ENCODE measurements at places on chromosomes 11 and 22.

DNA sequence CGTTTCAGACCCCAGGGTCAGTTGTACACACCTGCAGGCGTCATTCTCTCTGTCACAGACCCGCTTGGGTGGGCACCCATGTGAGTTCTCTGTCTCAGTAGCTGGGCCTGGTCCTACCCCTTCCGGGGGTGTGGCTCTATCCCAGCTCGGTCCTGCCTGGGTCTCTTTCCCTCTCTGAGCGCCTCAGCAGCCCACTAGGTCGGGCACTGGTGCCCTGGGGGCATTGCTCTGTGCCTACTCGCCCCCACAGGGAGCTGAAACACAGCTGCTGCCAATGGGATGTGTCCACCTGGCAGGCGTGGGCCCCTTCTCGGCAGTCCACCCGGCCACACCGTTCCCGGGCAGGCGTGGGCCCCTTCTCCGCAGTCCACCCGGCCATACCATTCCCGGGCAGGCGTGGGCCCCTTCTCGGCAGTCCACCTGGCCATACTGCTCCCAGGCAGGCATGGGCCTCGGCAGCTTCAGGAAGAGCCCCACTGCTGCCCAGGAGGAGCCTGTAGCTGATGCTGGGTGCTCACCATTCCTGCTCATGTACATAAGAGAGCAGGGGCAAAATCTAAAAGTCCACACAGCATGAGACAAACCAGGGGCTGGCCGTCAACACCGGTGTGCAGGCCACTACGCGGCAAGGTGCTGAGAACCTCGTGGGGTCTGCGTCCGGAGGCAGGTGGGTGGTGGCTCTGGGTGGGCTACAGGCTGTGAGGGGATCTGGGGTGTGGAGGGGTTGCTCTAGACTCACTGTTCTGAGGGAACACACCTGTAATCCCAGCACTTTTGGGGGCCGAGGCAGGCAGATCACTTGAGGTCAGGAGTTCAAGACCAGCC is 12.3 kb downstream of the MLC1 start:
- no peak for DNase-seq

GRCh38 chr11:12494699-12495098 is 117.3 kb downstream of the PARVA start:
- no peak for DNase-seq

GRCh38 chr22:49873228-49873940 is 19.7 kb downstream of the ZBED4 start:
- DNase-seq = no peak

GRCh38 chr22:36386351-36386899 is 1.3 kb downstream of the MYH9 start:
- DNase-seq = no peak

DNA sequence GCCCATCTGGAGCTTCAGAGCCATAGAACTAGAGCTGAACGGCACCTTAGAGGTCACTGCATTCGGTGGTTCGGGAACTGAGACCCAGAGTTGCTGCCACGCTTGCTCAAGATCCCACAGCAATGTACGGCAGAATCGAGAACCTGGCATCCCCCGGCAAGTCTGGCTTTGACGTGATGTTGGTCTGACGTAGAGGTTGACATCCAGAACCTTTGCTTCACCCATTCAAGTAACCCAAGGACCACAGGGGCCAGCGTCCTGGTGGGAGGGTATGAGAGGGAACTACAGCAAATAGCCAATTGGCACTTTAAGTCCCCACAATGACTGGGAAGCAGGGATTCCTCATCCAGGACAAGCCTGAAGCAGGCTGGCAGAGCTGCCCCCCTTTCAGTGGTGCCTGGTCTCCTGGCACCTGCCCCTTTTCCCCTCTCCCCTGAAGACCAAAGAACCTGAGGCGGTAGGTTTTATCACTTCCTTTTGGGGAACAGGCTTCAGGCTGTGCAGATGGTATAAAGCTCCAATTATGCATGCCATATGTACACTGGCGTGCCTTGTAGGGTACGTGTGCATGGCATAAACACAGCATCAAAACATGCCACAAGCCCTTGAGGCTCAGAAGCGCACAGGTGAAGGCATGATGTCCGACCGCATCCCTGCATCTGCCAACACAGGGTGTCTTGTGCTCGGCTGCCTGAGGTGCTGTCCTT is 15.3 kb upstream of the TEF start:
- no peak for DNase-seq

- DNase-seq = no peak
These were observed 430.3 kb downstream of the SOX6 start for GRCh38 chr11:15926071-15926470.

DNA sequence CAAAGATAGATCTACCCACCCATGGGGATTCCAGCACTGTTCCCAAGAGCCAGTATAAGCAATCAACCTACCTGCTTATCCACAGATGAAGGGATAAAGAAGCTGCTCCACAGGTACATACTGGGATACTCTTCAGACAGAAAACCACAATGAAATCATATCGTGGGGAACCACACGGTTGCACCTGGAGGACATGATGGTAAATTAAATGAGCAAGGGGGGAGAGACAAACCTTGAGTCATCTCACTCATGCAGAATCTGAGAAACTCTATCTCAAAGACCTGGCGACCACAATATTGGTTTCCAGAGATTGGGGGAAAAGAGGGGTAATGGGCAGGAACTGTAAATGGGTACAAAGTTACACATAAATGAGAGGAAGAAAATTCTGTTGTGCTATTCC is 14.5 kb downstream of the RGL4 start:
- DNase-seq = no peak

DNA sequence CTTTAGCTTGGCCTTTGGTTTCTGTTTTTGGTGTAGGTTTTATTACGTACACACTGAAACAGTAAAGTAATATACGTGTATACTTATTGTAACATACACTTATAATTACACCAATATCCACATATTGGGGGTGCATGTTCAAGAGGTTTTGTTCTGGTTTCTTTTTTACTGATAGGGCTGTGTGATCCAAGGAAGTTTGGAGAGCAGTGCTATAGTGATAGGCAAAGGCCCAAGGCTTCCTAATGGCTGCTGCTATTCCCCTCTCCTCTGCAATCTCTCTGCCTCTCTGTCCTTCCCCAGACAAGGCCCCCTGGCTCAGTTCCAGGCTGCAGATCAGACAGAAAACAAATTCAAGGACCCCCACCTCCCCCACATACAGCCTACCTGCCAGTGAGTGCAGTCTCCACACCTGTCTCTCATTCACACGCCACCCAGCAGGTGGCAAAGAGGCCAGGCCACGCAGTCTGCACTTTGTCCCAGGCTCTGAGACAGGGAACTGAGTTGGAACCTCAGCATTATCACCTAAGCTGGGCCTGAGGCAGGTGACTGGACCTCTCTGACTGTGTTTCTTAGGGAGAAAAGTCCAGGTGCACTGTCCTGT is 15.1 kb downstream of the TMEM184B start:
- no peak for DNase-seq

DNA sequence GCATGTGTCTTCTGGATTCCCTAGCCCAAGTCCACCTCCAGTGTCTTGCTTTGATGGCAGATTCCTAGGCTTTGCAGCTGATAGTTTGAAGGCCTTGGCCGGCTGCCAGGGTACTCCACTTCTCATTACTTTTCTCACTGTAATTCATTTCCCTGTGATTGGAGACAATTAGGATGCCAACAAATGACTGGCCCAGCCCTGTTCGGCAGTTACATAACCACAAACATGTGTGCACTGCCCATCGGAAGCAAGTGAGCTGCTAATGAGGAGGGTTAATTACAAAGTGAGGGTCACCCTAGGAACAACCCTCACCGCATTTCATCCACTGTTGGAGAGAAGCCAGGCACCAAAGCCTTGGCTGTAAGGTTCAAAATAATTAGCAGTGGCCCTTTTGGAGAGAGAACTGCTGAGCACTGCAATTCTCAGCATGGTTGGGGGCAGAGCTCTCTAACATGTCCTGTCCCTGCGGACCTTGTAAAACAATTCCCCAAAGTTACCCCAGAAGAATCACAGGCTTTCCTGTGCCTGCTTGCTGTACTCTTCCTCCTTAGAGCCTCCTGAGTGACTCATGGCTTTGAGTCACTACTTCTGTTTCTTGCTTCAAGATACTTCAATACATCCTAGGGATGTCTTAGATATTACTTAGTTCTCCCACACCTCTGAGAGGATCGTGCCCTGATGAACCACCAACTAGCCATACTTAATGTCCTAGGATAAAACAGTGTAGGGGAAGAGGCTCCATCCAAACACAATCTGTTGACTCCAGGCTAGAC is 109.7 kb upstream of the GALNT18 start:
- no peak for DNase-seq

DNA sequence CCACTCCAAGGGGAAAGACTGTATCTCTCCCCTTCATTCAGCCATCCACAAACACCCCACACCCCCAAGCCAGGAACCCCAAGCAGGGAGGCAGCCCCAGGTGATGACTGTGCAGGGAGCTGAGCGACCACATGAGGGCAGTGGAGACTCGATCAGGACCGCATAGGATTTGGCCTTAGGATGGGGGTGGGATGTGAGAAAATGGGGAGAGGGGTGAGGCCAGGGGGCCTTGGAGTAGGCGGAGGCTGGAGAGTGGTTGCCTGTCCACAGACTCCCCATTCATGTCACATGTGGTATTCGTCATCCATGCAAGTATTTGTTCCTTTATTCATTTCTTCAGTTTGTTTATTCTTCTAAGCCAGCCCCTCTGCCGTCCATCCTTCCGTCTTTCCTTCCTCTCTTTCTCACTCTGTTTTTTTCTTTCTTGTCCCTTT is 2.7 kb upstream of the RHOD start:
- DNase-seq = peak; percentile 5

- DNase-seq = no peak
These were observed 38.2 kb downstream of the BMAL1 start for GRCh38 chr11:13315517-13316432.

DNA sequence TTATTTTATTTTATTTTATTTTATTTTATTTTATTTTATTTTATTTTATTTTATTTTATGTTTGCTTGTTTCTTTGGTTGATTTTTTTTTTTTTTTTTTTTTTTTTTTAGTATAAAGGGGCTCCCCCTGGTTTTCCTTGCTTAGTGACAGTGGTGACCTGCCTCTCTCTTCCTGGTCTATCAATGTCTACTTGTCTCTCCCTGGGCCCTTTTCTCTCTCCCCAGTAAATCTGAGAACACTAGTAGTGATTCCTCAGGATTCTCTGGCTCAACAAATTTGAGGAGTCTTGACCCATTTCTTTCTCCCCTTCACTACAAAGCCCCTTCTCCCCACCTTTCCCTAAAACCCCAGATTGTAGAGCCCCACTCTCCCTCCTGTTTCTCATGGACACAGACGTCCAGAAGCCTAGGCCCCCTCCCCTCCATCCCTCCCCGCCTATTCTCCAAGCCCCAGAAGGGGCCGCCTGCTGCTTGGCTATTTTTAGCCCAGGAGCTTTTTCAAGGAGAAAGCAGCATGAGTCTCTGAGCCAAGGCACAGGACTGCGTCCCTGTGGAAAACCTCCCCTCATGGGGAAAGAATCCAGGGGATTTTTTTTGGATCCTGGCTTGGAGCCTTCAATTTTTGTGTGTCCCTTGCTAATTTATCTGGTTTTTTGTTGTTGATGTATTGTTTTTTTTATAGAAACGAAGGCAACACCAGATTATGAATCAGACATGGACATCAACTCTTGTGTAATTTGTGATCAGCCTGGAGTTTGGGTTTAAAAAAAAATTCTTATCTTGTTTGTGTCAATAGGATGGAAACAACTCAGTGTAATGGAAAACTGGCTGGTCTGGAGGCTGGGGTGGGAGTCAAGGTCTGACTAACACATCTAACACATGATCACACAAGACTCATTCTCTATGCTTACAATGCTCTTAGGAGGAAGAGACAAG is 17.5 kb upstream of the ACCSL start:
- no peak for DNase-seq

DNA sequence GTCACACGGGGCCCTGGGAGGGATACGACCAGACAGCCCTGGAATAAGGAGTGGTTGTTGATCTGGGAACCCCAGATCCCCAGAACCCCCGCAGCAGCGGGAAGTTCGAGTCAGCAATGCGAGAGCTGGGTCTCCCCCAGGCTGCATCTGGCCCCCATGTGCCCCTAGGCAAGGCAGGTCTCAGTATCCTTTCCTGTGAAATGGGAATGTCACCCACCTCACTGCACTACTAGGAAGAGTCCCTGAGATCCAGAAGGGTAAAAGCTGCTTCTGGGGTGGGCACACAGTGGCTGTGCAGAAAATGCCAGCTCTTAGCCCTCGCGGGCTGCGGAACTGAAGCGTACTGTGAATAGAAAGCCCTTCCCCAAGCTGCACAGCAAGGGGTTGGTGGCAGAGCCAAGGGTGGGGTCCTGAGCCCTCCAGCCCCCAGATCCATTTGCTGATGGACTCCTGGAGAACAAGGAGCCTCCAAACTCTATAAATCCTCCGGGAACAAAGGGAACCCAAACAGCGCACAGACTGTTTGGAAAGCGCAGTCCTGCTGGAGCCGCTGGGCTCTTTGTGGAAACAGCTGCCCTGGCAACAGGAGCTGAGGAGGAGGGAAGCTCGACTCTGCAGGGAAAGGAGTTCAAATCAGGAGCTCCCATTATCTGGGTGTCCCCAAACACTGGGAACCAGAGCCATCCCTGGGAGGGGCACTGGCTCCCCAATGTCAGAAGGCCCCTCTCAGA is 68.2 kb upstream of the SHISAL1 start:
- DNase-seq = no peak

DNA sequence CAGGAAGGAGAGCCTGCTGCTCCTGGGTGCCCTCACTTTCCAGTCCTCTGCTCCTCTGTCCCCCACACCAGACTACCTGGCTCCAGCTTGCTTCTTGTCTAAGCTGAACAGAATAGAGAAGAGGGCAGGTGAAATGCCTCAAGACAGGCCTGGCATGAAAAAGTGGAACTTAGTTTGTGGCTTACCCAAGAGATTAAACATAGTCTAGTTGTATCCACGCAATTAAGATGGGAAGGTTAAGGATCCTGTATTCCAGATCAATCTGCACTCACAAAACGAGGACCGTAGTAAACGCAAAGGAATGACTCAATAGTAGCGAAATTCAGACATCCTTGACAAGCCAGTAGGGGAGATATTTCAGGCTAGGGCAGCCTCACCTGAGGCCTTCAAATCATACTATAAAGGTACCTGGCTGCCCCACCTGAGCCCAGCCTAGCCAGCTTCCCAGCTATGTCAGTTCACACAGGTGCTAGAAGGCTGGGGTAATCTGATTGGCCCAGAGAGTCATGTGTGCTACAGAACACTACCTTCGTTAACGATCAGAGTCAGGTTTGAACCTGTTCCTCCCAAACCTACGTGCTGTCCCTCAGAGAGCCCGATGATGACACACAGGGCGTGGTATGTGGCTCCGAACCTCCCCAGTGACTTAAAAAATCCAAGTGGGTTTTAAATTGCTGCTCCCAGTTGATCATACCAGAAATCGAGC is 46.5 kb downstream of the AHNAK start:
- no peak for DNase-seq

Data from effector CD8-positive, alpha-beta T cell (primary cell).